ENCODE measurements at places on chromosomes 5 and 9. TPM values are rescaled to one million over a fixed set of nuclear protein-coding genes. Genes with fewer than 3 reads are reported as not detected.

TXNDC15 gene
- total RNA-seq: 68.2 TPM

DNA sequence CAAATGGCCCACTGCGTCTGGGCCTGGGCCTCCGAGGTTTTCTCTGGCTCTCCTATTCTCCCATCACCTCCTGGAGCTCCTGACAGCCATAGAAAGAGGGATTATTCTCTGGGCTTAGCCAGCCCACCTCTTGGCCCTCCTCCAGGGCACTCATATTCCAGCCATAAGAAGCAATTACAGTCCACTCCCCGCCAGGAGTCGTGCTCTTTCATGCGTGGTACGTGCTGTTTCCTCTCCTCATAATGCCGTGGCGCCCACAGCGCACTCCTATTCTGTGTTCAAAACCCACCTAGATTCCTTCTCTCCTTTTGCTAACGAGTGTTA, 240.8 kb upstream of the ZNF462 start:
- peaks cover 2% of the 10 kb centered on the region for H3K27me3 ChIP-seq
- H3K27ac ChIP-seq: no peak overlapping the region

DNA sequence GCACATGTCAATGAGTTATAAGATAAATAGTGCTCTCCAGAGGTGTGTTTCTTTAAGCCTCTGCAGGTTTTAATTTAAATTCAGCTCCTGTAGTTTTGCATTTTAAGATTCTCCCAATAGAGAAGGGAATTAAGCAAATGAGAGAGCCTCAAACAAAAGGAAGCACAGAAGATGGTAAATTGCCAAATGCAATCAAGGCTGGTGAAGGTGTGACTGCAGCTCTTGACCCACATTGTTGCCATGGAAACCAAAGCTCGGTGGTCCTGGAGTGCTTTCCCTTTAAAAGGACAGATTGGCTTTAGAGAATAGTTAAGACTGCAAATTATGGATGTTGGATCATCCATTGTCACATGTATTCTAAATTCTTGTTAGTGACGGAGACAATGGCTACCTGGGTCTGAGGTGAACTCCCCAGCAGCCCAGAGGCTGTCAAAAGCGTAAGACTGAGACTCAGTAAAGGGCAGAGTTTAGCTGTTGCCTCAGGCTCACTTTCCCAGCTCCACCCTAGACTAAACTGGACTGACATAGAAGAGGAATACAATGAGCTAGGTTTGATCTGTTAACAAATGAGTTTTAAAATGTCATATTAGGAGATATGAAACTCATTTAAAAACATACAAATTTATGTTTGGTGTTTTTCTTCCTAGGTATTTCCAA, 12.3 kb downstream of the GAPT start:
- no peak for DNase-seq
- H3K27me3 ChIP-seq: peaks cover 39% of the 10 kb centered on the region
- no peaks in the 10 kb centered on the region for H3K4me1 ChIP-seq

GRCh38 chr5:33855396-33855795, 36.4 kb downstream of the ADAMTS12 start:
- no peak overlapping the region for H3K4me3 ChIP-seq
- no peaks in the 10 kb centered on the region for H3K27me3 ChIP-seq
- H3K36me3 ChIP-seq: no peaks in the 10 kb centered on the region
- H3K27ac ChIP-seq: peak overlapping the region; percentile 85

GRCh38 chr5:33975852-33976251, 8.6 kb downstream of the SLC45A2 start:
- H3K36me3 ChIP-seq: no peaks in the 10 kb centered on the region
- no peak for DNase-seq
- peaks cover 2% of the 10 kb centered on the region for H3K4me1 ChIP-seq
- no peak overlapping the region for H3K4me3 ChIP-seq
- H3K27ac ChIP-seq: no peak overlapping the region

DNA sequence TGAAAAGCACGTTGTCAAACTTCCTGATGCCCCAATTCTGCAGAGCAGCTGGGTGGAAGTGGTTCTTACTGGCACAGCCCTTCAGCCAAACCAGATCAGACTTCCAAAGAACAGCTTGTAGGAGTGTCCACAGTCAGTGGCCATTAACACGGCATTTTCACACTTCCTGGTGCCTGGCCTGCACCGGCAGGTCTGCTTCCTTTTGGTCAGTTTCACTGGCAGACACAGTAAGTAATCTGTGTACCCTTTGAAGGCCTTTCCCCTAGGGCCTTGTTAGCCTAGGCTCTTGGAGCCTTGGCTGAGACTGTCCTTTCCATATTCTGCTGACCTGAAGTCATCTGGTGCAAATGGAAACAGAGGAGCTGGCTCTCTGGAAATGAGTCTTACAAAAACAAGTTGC, 297.5 kb upstream of the TNC start:
- no peaks in the 10 kb centered on the region for H3K27me3 ChIP-seq
- peaks cover 49% of the 10 kb centered on the region for H3K4me1 ChIP-seq
- no peak for DNase-seq
- no peak overlapping the region for H3K27ac ChIP-seq
